ENCODE measurements at places on chromosomes 5 and 9. TPM values are rescaled to one million over a fixed set of nuclear protein-coding genes. Genes with fewer than 3 reads are reported as not detected.

DNA sequence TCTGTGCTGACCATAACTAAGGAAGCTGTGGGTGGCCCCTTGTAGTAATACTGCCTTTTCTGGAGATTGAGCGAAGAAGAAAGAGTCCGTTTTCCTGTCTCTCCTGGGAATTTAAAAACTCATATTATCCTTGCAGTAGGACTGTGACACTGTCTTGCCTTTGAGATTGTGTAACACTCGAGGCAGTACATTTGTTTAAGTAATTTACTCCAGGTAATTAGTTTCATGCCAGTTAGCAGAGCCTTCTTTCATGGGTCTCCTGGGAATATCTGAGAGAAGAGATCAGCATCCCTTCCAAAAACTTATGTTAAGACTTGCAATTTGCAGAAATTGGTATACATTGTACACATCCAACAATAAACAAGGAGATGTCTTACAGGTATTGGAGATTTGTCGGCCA, 405.6 kb downstream of the DMRT2 start:
- DNase-seq, result no peak

DNA sequence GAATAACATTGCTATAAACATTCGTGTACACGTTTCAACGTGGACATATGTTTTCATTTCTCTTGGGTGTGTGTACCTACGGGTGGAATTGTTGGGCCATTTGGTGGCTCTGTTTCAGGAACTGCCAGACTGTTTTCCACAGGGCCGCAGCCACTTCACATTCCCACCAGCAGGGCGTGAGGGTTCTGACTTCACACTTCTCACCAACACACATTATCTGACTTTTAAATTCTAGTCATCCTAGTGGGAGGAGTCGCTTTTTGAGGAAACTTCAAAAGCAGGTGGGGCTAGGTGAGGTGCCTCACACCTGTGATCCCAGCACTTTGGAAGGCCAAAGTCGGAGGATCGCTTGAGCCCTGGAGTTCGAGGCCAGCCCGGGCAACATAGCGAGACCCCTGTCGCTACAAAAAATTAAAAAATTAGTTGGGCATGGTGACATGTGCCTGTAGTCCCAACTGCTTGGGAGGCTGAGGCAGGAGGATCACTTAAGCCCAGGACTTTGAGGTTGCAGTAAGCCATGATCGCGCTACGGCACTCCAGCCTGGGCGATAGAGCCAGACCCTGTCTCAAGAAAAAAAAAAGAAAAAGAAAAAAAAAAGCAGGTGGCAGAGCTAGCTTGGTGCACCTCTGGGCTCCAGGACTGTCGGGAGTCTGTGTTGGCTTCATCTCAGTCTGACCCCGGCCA, 28.5 kb downstream of the TSPAN17 start:
- no peak for DNase-seq

TERT gene
- not detected for total RNA-seq

- no peak for DNase-seq
These were observed 11.6 kb downstream of the SSBP2 start for GRCh38 chr5:81739291-81739690.

DNA sequence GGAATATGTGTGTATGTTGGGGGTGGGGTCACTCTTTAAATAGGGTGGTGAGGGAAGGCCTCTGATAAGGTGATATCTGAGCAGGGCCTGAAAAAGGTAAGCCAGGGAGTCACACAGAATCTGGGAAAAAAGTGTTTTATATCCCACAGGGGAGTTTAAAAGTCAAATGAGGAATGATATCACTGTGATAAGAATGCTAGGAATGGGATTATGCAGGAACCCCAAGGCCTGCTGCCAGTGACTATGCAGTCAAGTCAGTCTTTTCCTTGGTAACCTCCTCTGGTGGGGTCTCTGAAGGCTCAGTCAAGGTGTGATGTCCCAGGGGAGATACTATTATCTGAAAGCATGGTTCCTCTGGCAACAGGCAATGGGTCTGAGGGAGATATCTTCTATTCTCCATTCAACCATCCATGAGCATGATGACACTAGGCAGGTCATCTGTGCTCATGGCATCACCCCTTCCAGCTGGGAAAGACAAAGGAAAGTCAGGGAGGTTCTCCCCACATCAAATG, 53.5 kb downstream of the GRIA1 start:
- no peak for DNase-seq

All from frontal cortex (tissue), 4 donors.